ENCODE measurements at places on chromosomes 4 and X.

GRCh38 chr4:158796370-158797140, 27.7 kb downstream of the FNIP2 start:
- DNase-seq: no peak

DNA sequence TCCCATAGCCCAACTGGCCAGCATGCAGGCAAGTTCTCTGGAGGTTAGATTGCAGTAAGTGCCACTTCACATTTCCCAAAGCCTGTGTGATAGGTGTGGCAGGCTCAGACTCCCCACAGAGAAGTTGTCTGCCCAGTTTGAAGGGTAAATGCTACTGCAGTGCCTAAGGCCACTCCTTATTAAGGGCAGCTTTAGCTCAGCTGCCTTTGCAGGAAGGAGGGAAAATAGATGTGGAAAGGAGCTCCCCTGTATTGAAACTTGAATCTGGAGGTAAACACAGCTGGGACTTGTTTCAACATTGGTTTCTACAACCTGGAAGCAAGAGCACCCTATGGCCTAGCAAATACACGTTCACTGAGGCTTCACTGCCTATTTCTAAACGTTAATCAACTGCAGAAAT, 22.4 kb downstream of the NEXMIF start:
- no peak for DNase-seq

DNA sequence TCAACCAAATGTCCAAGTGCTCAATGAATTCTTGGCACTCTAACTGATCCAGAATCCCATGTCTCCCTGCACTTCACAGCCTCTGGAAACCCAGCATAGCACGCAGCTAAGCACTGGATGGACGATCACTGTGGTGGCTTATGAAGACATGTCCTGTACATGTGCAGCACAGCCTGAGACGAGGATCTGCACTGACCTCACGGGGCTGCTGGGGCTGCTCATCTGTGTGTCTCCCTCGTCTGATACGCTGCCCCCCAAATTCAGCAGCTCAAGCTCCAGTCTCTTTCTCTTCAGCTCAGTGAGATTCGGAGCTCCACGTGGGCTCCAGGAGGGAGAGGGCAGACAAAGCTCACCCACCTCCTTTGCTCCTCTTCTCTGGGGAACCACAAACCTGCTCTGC, 126.9 kb downstream of the CPZ start:
- no peak for DNase-seq

GRCh38 chrX:45668686-45669443, 468.2 kb upstream of the DIPK2B start:
- no peak for DNase-seq

GRCh38 chrX:31070057-31070468, 1.8 kb downstream of the FTHL17 start:
- no peak for DNase-seq

DNA sequence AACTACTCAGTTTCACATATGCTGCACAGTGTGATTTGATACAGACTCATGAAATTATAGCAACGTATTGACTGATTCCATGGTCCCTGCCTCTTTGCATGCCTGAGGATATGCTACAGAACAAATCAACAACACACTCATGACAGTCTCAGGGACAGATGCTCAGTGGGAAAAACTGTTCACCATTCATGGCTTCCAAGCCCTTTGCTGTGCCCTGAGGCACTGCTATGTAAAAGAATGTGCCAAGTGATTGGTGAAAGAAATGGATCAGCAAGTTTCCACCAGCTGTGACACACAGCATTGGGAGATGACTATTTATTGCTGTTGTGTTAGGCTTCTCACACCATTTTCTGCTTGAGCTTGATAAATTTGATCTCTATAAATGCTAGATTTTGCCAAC, 825.6 kb upstream of the INTU start:
- DNase-seq: no peak

GRCh38 chrX:108464604-108465003, 25.0 kb downstream of the COL4A5 start:
- no peak for DNase-seq

DNA sequence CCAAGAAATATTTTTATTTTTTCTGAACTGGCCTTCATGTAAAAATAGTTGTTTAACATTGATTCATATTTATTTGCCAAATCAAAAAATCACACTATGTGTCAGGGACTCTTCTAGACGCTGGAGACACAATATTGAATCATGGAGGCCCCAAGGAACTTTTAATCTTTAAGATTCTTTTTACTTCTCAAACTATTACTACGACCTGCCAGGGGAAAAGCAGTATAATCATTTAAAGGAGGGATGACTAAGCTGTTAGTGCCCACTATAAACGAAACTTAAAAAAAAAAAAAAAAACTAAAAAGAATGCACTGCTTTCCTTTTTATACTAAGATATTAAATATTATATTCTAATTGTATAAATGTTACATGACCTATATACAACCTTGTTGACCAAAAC, 84.7 kb downstream of the PPA2 start:
- no peak for DNase-seq

DNA sequence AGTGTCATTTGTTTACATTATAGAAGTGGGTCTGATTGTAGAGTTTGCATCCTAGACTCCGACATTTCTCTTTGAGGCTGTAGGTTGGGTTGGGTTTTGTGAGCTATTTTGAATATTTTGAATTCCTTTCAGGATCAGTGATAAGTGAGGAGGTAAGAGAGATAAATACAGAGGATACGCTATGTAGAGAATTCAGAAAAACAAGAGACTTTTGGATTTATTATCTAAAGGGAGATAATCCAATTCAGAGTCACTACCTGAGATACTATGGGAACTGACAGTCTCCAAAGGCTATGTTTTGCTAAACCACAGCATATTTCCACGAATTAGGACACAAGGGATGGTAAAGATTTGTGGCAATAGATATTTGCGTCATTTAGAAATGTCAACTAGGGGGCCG, 16.9 kb upstream of the RAP2C start:
- DNase-seq: no peak

GRCh38 chr4:16233569-16234177, 7.4 kb upstream of the TAPT1 start:
- no peak for DNase-seq

DNA sequence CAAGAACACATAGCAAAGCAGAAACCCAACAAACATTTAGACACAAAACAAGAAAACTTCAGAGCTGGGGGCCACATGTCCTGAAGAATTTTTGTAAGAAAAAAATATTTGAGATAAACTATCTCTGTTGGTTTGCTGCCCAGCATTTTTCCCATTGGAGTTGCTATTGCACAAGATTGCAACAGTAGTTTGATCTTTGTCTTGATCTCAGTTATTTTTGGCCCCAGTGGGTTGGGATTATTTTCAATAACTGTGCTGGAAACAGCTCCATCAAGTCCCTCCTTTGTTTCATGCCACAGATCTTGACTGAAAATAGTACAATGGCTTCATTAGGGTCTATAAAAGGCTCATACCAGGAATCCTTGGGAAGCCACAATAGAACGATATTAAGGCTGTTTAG, 103.8 kb upstream of the RAI2 start:
- DNase-seq: no peak

- DNase-seq: no peak
Measured at GRCh38 chr4:7750523-7750922, 189.1 kb downstream of the AFAP1 start.

DNA sequence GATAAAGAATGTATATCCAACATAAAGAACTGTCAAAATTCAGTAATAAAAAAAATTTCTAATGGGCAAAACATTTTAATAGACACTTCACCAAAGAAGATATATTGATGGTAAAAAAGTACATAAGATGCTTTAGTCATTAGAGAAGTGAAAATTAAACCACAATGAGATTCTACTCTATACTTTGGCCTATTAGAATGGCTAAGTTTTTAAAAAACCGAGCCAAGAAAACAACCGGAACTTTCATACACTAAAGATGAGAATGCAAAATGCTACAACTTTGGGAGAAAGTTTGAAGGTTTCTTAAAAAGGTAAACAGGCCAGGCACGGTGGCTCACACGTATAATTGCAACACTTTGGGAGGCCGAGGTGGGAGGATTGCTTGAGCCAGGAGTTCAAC, 20.8 kb downstream of the CNOT6L start:
- no peak for DNase-seq

- DNase-seq: no peak
Measured at GRCh38 chr4:183971929-183972490, 66.9 kb downstream of the STOX2 start.

- DNase-seq: no peak
Measured at GRCh38 chrX:9635803-9636202, 129.8 kb downstream of the GPR143 start.

- DNase-seq: no peak
Measured at GRCh38 chr4:175422331-175422730, 389.7 kb downstream of the GPM6A start.

- DNase-seq: no peak
Measured at GRCh38 chrX:105313596-105313995, 93.1 kb upstream of the TEX13A start.

GRCh38 chr4:110514889-110515479, 39.0 kb downstream of the ENPEP start:
- no peak for DNase-seq

DNA sequence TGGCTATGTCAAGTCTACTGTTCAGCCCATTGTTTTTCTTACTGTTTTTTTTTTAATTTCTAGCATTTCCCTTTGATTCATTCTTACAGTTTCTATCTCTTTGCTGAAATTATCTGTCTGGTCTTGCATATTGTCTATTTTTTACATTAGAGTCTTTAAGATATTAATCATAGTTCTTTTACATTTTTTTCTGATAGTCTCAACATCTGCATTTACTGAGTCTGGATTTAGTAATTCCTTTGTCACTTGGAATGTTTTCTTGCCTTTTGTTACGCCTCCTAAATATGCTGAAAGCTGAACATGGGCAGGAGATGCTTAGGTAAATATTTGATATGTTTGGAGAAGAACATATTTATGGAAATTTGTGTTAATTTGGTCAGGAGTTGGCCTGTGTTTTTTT, 10.4 kb downstream of the JADE3 start:
- DNase-seq: no peak
